Mesenteric fat pad (tissue), 1 donor: ENCODE measurements at places on chromosomes 4 and X. TPM values are rescaled to one million over a fixed set of nuclear protein-coding genes. Genes with fewer than 3 reads are reported as not detected.

- no peak for DNase-seq
Measured at GRCh38 chrX:55924574-55924973, 207.0 kb downstream of the RRAGB start.

- DNase-seq, result no peak
Measured at GRCh38 chrX:139936259-139936658, 3.4 kb upstream of the ATP11C start.

GRCh38 chr4:153326513-153326912 lies 18.0 kb upstream of the MND1 start:
- no peak for DNase-seq

The APBB2 gene
- 121 TPM for total RNA-seq
